ENCODE measurements at places on chromosomes 11 and 22. TPM values are rescaled to one million over a fixed set of nuclear protein-coding genes. Genes with fewer than 3 reads are reported as not detected.
A peak's percentile ranks its signal among the peaks of the same experiment; 100 is the strongest.

DNA sequence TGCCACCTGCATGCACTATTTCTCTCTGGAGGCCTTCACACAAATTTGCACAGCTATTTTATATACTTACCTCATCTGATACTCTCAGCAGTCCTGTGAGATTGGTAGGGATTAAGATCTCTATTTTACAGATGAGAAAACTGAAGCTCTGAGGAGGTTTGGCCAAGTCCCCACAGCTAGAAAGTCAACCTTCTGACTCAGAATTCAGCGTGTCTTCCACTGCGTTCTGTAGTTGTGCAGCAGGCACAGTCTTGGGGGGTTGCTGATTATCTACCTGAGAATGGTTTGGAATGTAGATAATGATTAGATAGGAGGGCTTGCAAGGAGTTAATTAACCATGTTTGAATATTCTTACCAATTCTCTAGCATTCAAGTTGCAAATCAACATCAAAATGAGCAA is 2.5 kb upstream of the SORL1 start:
- DNase-seq: no peak

DNA sequence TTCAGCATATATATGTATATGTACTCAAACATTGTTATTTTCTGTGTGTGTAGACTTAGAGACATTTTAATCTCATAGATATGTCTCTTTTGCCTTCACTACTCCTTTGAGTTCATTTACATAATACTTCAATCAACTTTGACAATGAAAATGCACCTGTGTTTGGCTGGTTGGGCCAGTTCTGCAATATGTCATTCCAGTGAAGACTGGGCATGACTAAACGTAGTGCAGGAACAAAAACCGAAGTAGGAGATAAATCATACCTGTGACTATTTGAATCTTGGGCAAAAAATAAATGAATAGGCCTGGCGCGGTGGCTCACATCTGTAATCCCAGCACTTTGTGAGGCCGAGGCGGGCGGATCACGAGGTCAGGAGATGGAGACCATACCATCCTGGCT is 640.0 kb upstream of the ANO3 start:
- DNase-seq: no peak

GRCh38 chr22:19599626-19600243 is 75.5 kb upstream of the CLDN5 start:
- no peak for DNase-seq

GRCh38 chr11:109424901-109425300 is 2.9 kb downstream of the C11orf87 start:
- no peak for DNase-seq

GRCh38 chr11:18329196-18329870 is 7.0 kb downstream of the GTF2H1 start:
- DNase-seq: no peak

GRCh38 chr22:19762568-19763457 is 2.2 kb downstream of the TBX1 start:
- DNase-seq: no peak

GRCh38 chr11:2137202-2138067 is 1.8 kb downstream of the IGF2 start:
- DNase-seq: peak; percentile 34

Gene FAM83F
- 36.3 TPM for total RNA-seq

Gene SLC5A12
- total RNA-seq: not detected

Gene POU2AF2
- total RNA-seq: 4.4 TPM

Gene SVIP
- total RNA-seq: 13.0 TPM

Gene DTX4
- 95.3 TPM for total RNA-seq

Gene TTC38
- 316 TPM for total RNA-seq

Gene HTR3A
- total RNA-seq: not detected

Data from transverse colon (tissue), 4 donors.